ENCODE measurements at places on chromosomes 3 and 15.

GRCh38 chr15:76912430-76912829 lies 7.3 kb upstream of the SCAPER start:
- no peak for DNase-seq

- no peak for DNase-seq
These were observed 101.7 kb downstream of the ZNF609 start for GRCh38 chr15:64562003-64562640.

- DNase-seq = no peak
These were observed 2.3 kb downstream of the LNP1 start for GRCh38 chr3:100403362-100404249.

GRCh38 chr3:64163019-64163754 lies 62.1 kb downstream of the PRICKLE2 start:
- DNase-seq = no peak

DNA sequence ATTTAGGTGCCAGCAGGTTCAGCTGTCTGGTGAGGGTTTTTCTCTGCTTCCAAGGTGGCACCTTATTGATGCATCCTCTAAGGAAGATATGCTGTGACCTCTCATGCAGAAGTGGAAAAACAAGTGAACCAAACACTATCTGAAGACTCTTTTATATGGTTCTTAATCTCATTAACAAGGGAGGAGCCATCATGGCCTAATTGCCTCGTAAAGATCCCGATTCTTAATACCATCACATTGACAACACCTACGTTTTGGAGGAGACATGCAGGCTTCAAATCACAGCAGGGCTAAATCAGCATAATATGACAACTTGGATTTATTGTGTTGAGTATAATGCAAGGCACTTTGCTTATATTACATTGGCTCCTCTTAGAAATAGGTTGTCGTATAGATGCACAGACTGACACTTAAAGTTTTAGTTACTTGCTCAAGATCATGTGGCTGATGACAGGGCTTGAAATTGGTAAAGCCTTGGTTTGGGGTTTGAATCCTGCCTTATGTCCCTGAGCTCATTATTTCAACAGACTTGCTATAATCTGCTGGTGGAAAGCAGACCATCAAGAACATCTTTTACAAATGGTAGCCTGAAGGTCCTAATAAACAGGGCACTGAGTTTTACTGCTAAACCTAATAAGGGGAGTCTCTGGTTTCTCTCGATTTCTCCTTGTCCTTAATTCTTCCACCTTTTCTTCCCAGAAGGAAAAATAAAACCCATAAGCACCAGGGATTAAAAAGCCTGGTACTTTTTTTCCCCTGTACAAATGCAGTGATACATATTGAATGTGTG lies 88.2 kb downstream of the PTPRG start:
- DNase-seq = no peak

- no peak for DNase-seq
These were observed 90.4 kb downstream of the BDH1 start for GRCh38 chr3:197465197-197465995.

- no peak for DNase-seq
These were observed 172.0 kb downstream of the MCTP2 start for GRCh38 chr15:94403331-94403730.

GRCh38 chr15:67031331-67031730 lies 34.1 kb upstream of the SMAD3 start:
- no peak for DNase-seq

GRCh38 chr3:98540346-98540745 lies 8.6 kb downstream of the GPR15 start:
- no peak for DNase-seq

GRCh38 chr3:119731560-119732343 lies 28.9 kb downstream of the CFAP91 start:
- DNase-seq = no peak

All from T-cell (primary cell).